ENCODE measurements at places on chromosomes 5 and 9. TPM values are rescaled to one million over a fixed set of nuclear protein-coding genes. Genes with fewer than 3 reads are reported as not detected.

The STPG3 gene
- not detected for total RNA-seq

The KIF4B gene
- not detected for total RNA-seq

The ASTN2 gene
- total RNA-seq, result 12.2 TPM

The DNAJC25 gene
- total RNA-seq, result 8.1 TPM

The CTXN3 gene
- total RNA-seq, result not detected

The DMRT3 gene
- total RNA-seq, result 0.34 TPM

The CCDC112 gene
- total RNA-seq, result 22.2 TPM

The NRARP gene
- 8.4 TPM for total RNA-seq

The CSF1R gene
- 0.41 TPM for total RNA-seq

The SHISAL2B gene
- total RNA-seq, result not detected

The TAF11L3 gene
- total RNA-seq, result not detected

The HK3 gene
- total RNA-seq, result not detected

The POU4F3 gene
- total RNA-seq, result not detected

GRCh38 chr5:32057187-32058096 lies 116.7 kb downstream of the GOLPH3 start:
- no peak for DNase-seq

DNA sequence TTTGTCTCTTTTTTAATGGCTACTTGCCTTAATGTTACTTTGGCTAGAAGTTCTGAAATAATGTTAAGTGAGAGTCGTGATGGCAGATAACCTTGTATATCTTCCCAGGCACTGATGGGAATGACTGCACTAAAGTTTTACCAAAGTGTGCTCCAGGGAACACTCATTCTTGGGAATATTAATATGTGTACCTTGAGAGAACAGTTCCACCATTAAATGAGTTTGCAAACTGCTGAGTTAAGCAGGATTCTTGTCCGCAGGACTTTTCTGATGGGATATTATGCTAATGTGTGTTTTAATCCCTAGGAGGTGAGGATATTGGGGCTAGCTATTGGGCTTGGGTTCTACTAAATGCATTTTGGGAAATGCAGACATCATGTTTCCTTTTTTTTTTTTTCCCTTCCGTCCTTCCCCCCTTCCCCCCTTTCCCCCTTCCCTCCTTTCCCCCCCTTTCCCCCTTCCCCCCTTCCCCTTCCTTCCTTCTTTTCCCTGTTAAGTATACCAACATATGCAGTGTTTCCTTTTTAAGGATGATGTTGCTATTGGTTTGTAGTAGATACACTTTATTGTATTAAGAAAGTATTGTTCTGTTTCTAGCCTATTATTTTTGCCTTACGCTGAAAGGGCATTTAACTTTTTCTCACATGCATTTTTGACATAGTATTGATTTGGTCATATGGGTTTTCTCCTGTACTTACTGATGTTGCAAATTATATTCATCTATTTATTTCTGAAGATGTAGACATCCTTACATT lies 15.5 kb downstream of the ZBTB34 start:
- no peak for DNase-seq

- no peak for DNase-seq
Measured at GRCh38 chr5:126514558-126515141, 80.4 kb downstream of the ALDH7A1 start.

DNA sequence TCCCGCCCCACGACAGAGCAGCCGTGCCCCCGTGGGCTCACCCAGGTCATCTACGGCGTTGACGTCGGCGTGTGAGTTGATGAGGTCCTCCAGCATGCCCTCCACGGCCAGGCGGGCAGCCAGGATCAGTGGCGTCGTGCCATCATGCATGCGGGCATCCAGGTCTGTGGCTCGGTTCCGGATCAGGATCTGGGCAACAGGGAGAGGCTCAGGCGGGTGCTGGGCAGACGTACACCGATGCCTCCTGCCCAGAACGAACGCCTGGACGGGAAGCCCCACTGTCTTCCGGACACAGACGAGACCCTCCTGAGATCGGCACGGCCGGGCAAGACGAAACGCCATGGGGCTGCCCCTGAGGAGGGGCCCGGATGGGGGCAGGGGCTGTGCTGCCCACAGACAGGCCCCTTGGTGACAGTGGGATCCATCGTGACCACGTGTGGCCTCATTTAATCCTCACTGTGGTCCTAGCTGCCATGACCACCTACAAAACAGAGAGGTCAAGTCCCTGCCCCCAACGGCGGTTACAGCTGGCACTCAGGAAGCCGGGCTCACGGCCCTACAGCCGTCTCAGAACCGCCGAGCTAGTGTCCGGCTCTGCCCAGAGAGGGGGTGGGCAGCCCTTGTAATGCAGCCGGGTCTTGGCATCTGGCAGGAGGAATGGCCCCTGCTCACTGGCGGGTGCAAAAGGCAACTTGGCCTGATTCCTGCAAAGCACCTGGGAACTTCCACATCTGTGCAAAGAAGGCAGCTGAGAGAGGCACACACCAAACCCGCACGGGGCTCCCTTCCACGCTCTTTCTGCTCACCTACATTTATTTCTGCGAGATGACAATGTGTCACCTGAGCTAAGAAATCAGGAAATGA lies 16.5 kb upstream of the SEC16A start:
- DNase-seq, result no peak

GRCh38 chr5:10059556-10059955 lies 190.1 kb downstream of the ATPSCKMT start:
- DNase-seq, result no peak

- DNase-seq, result no peak
Measured at GRCh38 chr5:91139572-91140200, 243.4 kb downstream of the ARRDC3 start.

GRCh38 chr9:96779089-96779488 lies 1.2 kb upstream of the ZNF510 start:
- no peak for DNase-seq

GRCh38 chr9:14372437-14373335 lies 58.7 kb upstream of the NFIB start:
- DNase-seq, result peak; percentile 67

- DNase-seq, result no peak
Measured at GRCh38 chr5:164742025-164742424, 1236.6 kb downstream of the MAT2B start.

DNA sequence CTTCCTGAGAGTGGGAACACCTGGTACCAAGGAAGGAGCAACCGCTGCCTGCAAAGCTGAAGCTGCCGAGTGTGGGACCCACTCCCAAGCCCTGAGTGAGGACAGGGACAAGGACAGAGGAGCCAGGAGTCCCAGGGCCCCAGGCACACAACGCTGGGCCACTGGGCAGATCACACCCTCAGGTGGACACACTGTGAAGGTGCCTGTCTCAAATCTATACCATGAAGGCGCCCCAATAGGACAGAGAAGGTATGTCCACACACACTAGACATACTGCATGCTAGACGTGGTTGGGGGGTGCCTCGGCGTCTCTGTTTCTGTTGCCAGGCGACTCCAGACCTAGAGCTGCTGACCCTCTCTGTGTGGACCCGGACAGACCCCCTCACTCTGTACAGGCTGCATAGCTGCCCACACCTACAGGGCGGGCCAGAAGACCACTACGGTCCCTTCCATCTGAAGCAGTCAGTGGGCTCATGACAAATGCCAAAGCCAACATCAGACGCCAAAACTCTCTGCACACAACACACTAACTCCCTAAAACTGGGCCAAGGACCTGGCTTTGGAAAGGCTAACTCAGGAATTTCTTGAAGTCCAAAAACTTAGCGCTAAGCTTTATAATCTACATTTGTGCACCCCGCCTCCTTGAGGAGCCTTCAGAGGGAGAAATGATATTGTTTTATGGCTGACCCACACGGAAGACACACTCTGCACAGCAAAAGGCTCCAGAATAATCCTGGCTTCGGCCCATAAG lies 60.7 kb downstream of the ROR2 start:
- no peak for DNase-seq

- DNase-seq, result no peak
Measured at GRCh38 chr5:72133212-72133990, 26.1 kb downstream of the MAP1B start.

DNA sequence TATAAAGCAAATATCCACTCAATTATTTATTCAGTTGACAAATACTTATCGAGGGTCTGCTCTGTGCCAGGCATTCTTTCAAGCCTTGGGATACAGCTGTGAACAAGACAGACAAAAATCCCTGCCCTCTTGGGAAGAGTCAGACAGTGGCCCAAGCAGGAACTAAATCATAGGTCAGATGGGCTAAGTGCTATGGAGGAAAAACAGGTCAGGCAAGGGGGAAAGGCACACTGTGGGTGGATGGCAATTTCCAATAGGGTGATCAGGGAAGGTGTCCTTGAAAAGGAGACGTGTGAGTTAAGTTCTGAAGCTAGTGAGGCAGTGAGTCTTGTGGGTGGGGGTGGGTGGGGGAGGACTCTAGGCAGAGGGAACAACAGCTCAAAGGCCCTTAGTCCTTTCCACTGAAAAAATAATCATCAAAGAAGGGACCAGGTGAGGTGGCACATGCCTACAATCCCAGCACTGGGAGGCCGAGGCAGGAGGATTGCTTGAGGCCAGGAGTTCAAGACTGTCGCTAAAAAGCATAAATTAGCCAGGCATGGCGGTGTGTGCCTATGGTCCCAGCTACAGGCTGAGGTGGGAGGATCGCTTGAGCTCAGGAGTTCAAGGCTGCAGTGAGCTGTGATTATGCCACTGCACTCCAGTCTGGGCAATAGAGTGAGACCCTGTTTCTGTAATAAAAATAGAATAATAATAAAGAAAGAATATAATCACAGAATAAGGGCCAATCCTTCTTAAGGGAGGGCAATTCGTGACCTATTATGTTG lies 95.2 kb upstream of the CPEB4 start:
- no peak for DNase-seq

DNA sequence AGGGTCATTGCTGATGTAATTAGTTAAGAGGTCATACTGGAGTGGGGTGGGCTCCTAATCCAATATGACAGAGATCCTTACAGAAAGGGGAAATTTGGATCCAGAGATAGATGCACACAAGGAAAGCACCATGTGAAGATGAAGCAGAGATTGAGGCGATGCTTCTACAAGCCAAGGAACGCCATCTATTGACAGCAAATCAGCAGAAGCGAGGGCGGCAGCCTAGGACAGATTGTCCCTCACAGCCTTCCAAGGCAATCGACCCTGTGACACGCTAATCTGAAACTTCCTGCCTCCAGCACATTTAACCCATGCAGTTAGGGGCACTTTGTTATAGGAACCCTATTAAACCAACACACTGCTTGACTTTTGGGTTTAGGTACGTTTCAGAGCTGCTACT lies 285.1 kb upstream of the DAP start:
- no peak for DNase-seq

DNA sequence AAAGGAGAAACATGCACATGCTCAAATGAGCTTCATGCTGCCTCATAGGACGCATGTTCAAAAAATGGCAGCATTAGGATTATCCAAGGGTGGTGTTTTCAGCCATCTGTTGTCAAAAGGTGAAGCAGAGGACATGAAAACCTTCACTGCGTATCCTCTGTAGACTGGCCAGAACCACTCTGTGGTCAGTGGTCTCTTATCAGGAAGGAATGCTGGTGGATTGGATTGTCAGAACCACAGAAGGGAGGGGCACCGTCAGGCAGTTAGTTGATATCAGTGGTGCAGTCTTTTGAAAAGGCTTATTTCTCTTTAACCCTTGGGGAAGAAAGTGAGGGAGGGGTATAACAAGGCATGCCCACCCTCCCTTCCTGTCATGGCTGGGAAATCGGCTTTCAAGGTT lies 100.1 kb downstream of the FBXL7 start:
- DNase-seq, result no peak

- no peak for DNase-seq
Measured at GRCh38 chr9:19583890-19584289, 175.1 kb downstream of the ACER2 start.

DNA sequence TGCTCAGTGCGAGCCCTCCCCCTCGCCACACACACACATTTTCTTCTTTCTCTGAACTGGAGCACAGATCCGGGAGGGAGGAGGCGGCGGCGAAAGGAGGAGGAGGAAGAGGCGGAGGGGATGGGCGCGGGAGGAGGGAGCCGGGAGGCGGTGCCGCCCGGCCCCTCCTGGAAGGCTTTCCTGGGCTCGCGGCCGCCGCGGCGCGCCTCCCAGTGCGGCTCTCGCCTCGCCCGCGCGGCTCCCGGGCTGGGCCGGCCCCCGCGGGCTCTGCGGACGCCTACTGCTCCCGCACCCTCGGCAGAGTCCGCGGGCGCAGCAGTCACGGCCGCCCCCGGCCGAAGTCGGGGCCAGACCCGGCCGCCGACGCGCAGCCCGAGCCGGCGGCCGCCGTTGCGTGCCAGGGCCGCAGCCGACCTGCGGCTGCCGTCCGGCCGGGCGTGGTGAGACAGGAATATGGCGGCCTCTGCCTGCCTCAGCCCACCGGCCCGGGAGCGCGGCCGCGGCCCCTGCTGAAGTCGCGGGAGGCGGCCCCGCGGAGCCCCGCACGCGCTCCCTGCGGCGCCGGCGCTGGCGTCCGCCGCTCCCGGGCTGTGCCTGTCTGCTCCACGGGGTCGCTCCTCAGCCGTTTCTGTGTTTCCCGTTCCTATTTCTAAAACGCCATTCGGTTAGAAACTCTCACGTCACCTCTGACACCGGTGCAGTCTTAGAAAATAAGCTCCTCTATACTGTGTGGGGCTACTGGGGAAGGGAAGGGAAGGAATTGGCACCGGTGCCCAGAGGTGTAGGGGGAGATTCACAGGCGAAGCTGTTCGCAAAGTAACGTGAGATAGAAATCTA lies 500 bp upstream of the GNAQ start:
- DNase-seq, result peak; percentile 72

- DNase-seq, result no peak
Measured at GRCh38 chr5:95670568-95670967, 12.2 kb downstream of the SPATA9 start.

GRCh38 chr5:165127941-165128340 lies 1622.5 kb downstream of the MAT2B start:
- DNase-seq, result no peak

DNA sequence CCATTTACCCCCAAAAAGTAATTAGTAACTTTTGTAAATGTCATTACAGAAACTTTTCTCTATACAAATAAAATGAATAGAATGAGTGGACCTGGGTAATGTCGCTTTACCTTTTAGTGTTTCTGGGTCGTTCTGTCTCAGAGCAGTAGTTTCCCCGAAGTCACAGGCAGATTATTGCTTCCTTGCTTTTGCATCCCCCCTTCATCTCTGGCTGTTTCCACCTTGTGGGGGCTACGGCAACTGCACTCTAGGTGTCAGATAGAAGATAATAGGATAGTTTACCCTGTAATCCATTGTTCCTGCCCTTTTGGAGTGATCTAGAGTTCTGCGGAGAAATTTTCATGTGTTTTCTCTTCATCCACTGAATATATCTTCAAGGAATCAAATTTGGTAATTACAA lies 68.7 kb downstream of the PRR16 start:
- DNase-seq, result no peak

- DNase-seq, result no peak
Measured at GRCh38 chr5:125756456-125756855, 666.8 kb upstream of the GRAMD2B start.

DNA sequence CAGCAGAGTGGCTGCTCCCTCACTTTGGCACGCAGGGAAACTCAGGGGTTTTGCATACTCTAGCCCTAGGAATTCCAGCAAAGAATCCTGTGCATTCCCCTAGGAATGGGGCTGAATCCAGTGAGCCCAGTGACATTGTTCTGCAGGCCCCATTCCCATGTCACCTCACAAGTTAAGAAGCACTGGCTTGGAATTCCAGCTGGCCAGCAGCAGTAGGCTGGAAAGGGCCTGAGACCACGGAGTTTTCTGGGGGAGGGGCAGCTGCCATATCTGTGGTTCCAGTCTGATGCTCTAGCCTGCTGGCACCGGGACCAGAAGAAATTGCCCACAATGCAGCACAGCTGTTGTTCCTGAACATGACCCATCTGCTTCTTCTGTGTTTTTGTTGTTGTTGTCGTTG lies 217.6 kb upstream of the DMRTA1 start:
- no peak for DNase-seq

- no peak for DNase-seq
Measured at GRCh38 chr5:16733331-16734006, 116.7 kb upstream of the RETREG1 start.

Data from kidney epithelial cell (primary cell).